ENCODE measurements at places on chromosomes 6 and 20.

DNA sequence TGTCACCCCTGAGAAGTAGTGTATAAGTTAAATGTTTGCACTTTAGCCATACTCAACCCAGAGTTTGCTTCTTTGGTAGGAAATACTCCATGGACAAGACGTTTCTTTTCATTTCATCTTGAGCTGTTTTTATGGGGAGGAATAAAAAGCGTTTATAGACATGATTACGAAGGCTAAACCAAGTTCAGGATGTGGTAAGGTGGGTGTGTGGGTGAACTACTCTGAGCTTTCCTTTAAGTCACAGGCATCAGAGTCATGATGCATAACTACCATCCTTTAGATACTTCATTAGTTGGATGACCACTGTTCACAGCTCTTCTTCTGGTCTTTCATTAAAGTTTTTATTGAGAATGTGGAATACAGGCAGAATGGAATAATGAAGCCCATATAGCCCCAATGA lies 48.9 kb downstream of the EBF4 start:
- no peak for DNase-seq

- no peak for DNase-seq
Measured at GRCh38 chr20:55855052-55855451, 150.3 kb downstream of the CBLN4 start.

DNA sequence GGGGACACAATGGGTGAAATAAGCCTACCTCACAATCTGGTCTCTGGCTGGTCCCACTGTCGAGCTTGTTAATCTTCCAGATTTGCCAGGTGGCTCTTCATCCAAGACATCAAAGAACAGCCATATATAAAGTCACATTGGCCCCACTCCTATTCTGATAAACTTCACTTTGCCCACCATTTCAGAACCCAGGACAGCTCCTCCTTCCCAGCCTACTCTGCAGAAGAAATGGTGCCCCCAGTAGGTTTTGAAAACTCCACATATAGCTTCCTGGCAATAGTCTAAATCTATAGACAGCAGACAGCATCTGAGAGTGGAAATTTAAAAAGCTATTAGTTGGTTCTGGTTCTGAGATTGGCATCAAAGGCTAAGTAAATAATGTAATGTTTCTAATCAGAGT lies 143.1 kb upstream of the PCSK2 start:
- DNase-seq, result no peak

DNA sequence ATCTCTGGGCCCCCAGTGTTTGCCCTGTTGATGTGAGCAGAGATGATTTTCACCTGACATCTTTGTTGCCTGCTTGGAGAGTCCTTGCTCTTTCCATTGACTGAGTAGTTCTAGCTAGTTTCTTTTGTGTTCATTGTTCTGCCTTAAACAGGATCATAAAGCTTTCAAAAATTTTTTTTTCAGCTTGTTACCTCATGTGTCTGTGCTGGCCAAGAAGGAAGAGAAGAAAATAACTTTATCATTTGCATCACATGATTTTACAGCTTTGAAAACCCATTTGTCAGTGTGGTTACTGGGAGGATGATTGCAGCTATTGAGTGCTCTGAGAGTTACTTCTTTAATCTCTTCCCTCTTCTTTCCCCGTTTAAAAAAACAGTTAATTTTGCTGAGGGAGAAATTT lies 16.0 kb downstream of the FOXO3 start:
- DNase-seq, result no peak

GRCh38 chr6:129206821-129207220 lies 323.9 kb downstream of the LAMA2 start:
- no peak for DNase-seq

GRCh38 chr6:39215640-39216158 lies 13.6 kb downstream of the KCNK5 start:
- no peak for DNase-seq

GRCh38 chr6:28349892-28350737 lies at the start of gene ZKSCAN3:
TSS of gene ZKSCAN3 (plus strand) at chr6:28349947. CDS start at chr6:28359587, 9,640 bp downstream.
- DNase-seq, result peak; percentile 80
